CD4-positive, alpha-beta T cell (primary cell): ENCODE measurements at places on chromosomes 2 and 18. TPM values are rescaled to one million over a fixed set of nuclear protein-coding genes. Genes with fewer than 3 reads are reported as not detected.

DNA sequence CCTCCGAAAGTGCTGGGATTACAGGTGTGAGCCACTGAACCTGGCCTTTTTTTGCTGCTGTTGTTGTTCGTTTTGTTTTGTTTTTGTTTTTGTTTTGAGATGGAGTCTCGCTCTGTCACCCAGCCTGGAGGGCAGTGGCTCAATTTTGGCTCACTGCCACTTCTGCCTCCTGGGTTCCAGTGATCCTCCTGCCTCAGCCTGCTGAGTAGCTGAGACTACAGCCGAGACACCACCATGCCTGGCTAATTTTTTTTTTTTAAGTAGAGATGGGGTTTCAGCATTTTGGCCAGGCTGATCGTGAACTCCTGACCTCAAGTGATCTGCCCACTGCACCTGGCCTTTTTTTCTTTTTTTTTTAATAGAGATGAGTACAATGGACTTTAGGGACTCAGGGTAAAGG, 22.0 kb downstream of the TMEM127 start:
- DNase-seq = no peak

DNA sequence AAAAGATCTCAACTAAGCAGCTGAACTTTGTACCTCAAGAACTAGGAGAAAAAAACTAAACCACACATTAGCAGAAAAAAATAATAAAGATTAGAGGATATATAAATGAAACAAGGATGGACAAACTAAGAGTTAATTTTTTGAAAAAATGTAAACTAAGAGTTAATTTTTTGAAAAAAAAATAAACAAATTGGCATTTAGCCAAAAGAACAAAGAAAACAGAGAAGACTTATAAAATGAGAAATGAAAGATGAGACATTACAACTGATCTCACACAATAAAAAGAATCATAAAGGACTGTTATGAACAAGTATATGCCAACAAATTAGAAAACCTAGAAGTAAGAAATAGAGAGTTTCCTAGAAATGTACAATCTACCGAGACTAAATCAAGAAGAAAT, 859.2 kb upstream of the GYPC start:
- no peak for DNase-seq

ITGB6 gene
- total RNA-seq = not detected

GRCh38 chr18:12283256-12283655, 24.8 kb upstream of the TUBB6 start:
- DNase-seq = no peak

GRCh38 chr18:50013363-50014138, 181.4 kb downstream of the MYO5B start:
- DNase-seq = no peak

ERMN gene
- 17.3 TPM for total RNA-seq

- no peak for DNase-seq
Measured at GRCh38 chr2:45494275-45494977, 116.6 kb downstream of the SRBD1 start.

- no peak for DNase-seq
Measured at GRCh38 chr18:26546875-26547645, 1.3 kb downstream of the KCTD1 start.

TWIST2 gene
- total RNA-seq = not detected

SP5 gene
- total RNA-seq = not detected

DNA sequence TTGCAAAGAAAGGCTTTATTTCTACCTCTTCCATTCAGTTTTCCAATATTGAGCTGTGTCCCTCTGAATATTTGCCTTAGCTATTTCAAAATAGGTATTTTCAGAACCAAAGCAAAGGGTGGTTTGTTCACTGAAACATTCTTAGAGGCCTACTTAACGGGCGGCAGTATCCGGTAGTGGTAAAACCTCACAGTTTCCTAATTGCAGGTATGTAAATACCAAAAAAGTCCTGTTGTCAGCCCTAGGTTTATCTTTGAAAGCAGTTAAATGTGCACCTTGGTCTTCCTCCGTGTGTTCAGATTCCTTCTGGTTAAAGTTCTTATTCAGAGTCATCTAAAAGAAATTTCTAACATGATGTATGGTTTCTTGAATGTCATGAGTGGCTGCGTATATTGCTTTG, 38.9 kb downstream of the CCNT2 start:
- DNase-seq = no peak

DNA sequence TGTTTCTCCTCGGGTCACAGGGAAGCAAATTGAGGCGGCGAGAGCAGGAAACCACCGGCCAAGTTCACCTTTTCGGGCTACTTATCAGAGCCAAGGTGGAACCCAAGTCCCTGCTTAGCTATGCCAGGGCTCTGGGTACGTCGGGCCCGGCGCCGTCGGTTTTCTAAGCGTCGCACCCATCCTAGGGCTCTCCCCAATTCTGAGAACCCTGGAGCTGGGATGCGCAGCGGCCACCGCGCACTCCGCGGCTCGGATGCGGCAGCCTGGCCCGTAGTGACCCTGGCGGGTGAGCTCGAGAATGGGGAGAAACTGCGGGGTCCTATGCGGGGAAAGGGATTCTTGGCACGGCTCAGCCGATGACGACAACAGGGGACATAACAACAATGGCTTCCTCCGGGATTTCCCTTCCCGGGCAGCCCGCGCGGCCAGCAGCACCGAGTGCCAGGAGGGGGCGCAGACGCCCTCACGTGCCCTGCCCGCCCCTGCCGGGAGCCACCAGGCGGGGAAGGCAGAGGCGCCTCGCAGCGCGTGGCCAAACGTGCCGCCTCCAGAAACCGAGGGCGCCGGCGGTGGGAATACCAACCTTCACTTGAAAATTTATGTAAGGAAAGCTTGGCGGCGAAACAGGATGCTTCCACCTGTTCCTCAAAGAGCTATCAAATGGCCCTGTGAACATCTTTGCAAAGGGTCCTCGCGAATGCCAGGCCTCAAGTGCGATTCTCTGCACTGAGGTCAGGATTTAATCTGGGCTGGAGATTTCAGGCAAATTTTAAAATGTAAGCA, 2.1 kb upstream of the SLC30A3 start:
- peak; percentile 68 for DNase-seq

GRCh38 chr18:48417985-48418384, 8.8 kb upstream of the ZBTB7C start:
- DNase-seq = no peak

RAX gene
- total RNA-seq = not detected

- no peak for DNase-seq
Measured at GRCh38 chr2:309148-309953, 21.5 kb upstream of the ALKAL2 start.

EVX2 gene
- total RNA-seq = not detected

RNF152 gene
- total RNA-seq = 0.60 TPM

DNA sequence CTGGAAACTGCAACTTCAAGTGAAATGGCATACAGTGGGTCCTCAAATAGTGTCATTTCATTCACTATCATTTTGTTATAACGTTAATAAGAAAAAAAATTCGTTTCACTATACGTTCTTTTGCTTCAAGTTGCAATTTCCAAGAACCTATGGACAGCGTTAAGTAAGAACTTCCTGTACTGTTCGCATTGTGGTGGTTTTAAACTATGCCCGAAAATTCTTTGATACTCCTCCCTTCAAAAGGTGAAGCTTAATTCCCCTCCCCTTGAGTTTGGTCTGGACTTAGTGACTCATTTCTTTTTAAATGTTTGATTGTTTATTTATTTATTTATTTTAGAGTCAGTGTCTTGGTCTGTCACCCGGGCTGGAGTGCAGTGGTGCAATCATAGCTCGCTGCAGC, 20.7 kb downstream of the GNLY start:
- DNase-seq = no peak

DNA sequence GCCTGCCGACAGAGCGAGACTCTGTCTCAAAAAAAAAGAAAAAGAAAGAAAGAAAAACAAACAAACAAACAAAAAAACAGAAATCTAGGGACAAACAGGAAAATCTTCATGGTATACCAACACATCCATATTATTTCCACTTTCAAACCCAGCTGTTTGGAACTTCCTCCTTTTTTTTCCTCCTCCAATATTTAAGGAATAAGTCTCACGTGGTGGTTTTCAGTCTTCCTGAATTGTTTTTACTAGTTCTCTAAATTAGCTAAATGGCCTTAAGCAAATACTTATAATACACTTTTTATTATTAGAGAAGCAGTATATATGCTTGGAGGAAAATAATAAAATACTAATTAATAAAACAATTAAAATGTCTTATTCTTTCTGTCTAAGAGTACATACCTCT, 48.7 kb upstream of the GLS start:
- DNase-seq = no peak

GRCh38 chr18:73653251-73653650, 494.4 kb downstream of the FBXO15 start:
- DNase-seq = no peak
